ENCODE measurements at places on chromosomes 7 and 10. TPM values are rescaled to one million over a fixed set of nuclear protein-coding genes. Genes with fewer than 3 reads are reported as not detected.

- H3K4me1 ChIP-seq: no peaks in the 10 kb centered on the region
- H3K4me3 ChIP-seq: no peak overlapping the region
- DNase-seq: no peak
- H3K36me3 ChIP-seq: peaks cover 6% of the 10 kb centered on the region
- H3K27me3 ChIP-seq: no peaks in the 10 kb centered on the region
- no peak overlapping the region for H3K27ac ChIP-seq
Observed at GRCh38 chr7:130047831-130048230, 3.3 kb downstream of the ZC3HC1 start.

Gene DPCD
- 59.1 TPM for total RNA-seq

Gene VIPR2
- total RNA-seq: not detected

DNA sequence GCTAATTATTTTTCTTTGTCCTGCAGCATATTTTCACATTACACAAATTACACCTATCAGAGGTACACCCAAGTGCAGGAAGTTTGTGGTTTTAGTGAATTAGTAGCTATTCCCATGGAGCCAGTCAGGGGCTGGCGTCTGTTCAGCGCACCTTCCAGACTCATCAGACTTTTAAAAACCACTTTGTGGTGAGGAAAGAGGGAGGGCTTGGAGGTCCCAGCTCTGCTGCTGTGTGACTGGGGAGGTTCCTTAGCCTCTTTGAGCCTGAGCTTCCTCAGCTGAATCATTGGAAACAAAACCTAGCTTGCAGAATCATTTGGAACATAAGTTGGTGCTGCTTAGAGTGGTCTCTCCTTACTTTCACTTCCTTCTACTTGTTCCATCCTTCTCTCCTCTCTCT is 175.4 kb downstream of the SORCS3 start:
- H3K4me3 ChIP-seq: no peak overlapping the region
- no peak for DNase-seq
- no peaks in the 10 kb centered on the region for H3K4me1 ChIP-seq
- H3K27ac ChIP-seq: no peak overlapping the region
- no peaks in the 10 kb centered on the region for H3K36me3 ChIP-seq

Gene OR2A7
- not detected for total RNA-seq

Gene FAM170B
- total RNA-seq: not detected

GRCh38 chr7:1579481-1580421 is 9.9 kb upstream of the PSMG3 start:
- peak; percentile 32 for DNase-seq
- H3K27me3 ChIP-seq: no peaks in the 10 kb centered on the region
- H3K4me3 ChIP-seq: no peak overlapping the region

- no peak overlapping the region for H3K4me3 ChIP-seq
- peak; percentile 34 for DNase-seq
- H3K27me3 ChIP-seq: no peaks in the 10 kb centered on the region
- no peaks in the 10 kb centered on the region for H3K36me3 ChIP-seq
- peaks cover 28% of the 10 kb centered on the region for H3K4me1 ChIP-seq
Observed at GRCh38 chr7:1460821-1461645, 1.8 kb upstream of the MICALL2 start.

- DNase-seq: peak; percentile 95
- H3K36me3 ChIP-seq: no peaks in the 10 kb centered on the region
- peak within 1 kb of the TSS; percentile 98 for H3K4me3 ChIP-seq
- no peaks in the 10 kb centered on the region for H3K27me3 ChIP-seq
- H3K4me1 ChIP-seq: peaks cover 2% of the 10 kb centered on the region
Observed at GRCh38 chr10:75111365-75111906, at the start of gene SAMD8. TSS of gene SAMD8 (plus strand) at chr10:75111656. CDS start at chr10:75150529, 38,873 bp downstream.

Gene AOC1
- total RNA-seq: not detected

DNA sequence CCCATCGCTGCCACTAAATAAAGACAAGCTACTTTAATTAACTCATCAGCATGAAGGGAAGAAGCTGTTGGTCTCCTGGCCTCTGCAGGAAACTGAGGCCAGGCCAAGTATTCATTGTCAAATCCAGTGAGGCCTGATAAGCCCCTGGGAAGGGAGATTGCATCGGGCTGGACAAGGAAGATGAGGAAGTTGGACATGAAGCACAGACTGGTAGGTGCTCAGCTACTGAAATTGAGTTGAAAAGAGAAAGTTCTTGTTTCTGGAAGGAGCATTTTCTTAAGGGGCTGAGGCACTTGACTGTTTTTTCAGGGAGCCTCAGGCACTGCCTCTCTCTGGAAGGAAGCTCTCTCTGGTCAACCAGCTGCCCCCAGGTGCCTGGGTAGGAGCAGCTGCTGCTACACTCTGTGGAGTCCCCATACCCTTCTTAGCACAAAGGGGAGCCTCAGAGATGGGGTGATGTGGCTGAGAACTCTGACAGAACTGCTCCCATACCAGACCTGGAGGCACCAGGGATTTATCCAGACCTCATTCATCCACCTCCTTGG is 90.3 kb upstream of the IKZF1 start:
- H3K4me3 ChIP-seq: no peak overlapping the region
- no peak for DNase-seq
- no peaks in the 10 kb centered on the region for H3K4me1 ChIP-seq

Gene GLCCI1
- 4.1 TPM for total RNA-seq

DNA sequence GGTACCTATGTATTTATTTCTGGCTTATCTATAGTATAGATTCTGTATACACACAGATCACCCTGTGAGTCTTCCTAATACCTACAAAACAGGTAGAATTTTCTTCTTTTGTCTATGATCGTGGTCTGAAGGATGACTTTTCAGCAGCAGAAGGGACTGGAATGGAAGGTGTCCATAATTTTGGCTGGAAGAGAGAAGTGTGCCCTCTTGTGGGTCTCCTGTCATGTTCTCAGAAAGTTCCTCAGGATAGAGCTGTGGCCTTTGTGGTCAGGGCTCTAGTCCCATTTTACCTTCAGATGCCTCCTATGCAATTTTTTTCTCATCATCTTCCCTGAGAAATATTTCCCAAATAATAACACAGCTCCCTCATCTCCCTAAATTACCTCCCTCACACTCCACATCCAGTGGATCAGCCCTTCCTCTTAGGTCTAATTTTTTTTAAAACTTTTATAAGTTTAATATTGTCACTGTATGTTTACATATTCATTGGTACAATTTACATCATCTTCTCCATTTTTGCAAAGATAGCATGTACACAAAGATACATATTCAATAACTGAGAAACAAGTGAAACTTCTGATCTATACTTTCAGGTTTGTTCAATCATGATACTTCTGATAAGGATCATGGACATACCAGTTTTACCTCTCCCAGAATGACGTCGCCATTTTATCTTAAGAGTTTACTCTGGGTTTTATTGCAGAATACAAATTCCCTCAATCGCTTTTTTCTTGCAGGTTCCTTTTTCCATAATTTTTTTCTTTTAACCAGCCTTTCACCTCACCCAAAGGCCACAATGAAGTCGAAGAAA is 112.7 kb downstream of the REEP3 start:
- no peaks in the 10 kb centered on the region for H3K27me3 ChIP-seq
- DNase-seq: peak; percentile 52
- H3K36me3 ChIP-seq: no peaks in the 10 kb centered on the region
- no peaks in the 10 kb centered on the region for H3K4me1 ChIP-seq
- H3K4me3 ChIP-seq: no peak overlapping the region

Gene INHBA
- total RNA-seq: 133 TPM

Gene RHBDD2
- 10.8 TPM for total RNA-seq

Gene PHYHIPL
- not detected for total RNA-seq

Gene VAX1
- not detected for total RNA-seq

Gene VWC2
- not detected for total RNA-seq

Gene PLCE1
- 4.5 TPM for total RNA-seq

DNA sequence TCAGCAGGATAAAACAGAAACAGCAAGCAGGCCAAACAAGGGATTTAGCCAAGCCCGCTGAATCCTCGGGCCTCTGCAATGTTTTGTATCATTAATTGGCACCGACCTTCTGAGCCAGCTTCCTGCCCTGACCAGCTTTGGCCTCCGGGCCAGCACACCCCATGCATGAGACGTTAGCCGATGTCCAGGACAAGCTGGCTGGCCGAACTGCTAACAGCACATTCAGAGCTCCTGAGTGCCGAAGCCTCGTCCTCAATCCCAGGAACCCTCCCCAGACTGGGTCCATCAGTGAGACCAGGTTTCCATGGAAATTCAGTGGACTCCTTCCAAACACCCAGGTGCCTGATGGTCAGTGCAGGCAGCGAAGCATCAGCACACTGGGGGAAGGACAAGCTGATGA is 134.3 kb upstream of the PFKP start:
- no peak overlapping the region for H3K27ac ChIP-seq
- no peak overlapping the region for H3K4me3 ChIP-seq
- H3K27me3 ChIP-seq: peaks cover 7% of the 10 kb centered on the region
- no peaks in the 10 kb centered on the region for H3K36me3 ChIP-seq

DNA sequence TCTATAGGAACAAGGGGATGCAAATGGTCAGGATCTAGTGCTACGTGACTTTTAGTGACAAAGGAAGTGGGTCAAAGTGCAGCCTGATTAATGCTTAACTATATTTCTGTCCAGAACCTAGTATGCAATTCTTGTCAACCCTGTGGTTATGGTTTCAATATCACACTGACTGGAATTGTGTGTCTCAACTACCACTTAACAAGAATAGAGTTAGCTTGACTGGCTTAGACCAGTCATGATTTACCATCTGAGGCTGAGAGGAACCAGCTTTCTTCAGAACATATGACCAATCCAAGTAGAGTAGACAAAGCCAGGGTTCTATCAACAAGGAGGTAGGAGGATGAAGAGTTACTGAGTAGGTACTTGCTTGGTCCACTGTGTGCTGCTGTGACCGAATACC is 54.4 kb downstream of the MYPN start:
- peaks cover 2% of the 10 kb centered on the region for H3K4me1 ChIP-seq
- no peak overlapping the region for H3K4me3 ChIP-seq
- no peaks in the 10 kb centered on the region for H3K36me3 ChIP-seq
- H3K27ac ChIP-seq: no peak overlapping the region
- no peak for DNase-seq
- no peaks in the 10 kb centered on the region for H3K27me3 ChIP-seq

Gene GRID2IP
- total RNA-seq: not detected

- no peak overlapping the region for H3K4me3 ChIP-seq
- no peaks in the 10 kb centered on the region for H3K27me3 ChIP-seq
- peaks cover 22% of the 10 kb centered on the region for H3K4me1 ChIP-seq
Observed at GRCh38 chr10:101014230-101014884, 14.7 kb downstream of the LZTS2 start.

DNA sequence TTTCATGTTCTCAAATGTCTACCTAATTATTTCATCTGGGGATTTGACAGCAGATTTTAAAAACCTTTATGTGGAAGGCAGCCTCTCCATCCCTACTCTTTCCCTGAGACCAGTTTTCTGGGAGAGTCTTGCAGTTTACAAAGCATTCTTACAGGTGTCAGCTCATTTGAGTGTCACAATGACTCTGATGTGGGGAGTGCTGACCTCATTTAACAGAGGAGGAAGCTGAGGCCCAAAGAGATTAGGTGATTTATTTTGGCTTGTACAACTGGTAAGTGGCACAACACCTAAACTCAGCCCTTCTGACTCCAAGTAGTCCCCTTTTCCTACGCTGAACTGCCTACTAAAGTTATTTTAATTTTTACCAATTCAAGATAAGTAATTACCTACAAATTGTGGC is 33.3 kb upstream of the MAT1A start:
- H3K27ac ChIP-seq: no peak overlapping the region
- H3K4me1 ChIP-seq: no peaks in the 10 kb centered on the region
- H3K27me3 ChIP-seq: no peaks in the 10 kb centered on the region
- no peak overlapping the region for H3K4me3 ChIP-seq

DNA sequence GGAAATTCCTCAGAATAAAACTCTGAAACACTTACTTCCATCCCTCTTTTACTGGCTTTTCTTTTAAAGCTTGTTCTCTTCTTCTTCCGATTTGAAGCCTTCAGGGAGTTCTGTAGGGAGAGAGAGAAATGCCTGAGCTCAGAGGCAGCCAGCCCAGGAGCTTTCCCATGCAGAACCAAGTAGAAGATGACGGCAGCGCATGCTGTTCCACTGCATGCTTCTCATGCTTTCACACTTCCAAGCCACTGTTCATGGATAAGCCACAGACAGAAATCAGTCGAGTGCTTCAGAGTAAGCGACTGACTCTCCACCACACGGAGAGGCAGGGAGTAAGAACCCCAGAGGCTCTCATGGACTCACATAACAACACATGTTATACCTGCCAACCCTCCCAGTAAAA is 237.3 kb downstream of the DGKI start:
- no peaks in the 10 kb centered on the region for H3K36me3 ChIP-seq
- H3K4me1 ChIP-seq: no peaks in the 10 kb centered on the region
- H3K4me3 ChIP-seq: no peak overlapping the region
- H3K27ac ChIP-seq: no peak overlapping the region

DNA sequence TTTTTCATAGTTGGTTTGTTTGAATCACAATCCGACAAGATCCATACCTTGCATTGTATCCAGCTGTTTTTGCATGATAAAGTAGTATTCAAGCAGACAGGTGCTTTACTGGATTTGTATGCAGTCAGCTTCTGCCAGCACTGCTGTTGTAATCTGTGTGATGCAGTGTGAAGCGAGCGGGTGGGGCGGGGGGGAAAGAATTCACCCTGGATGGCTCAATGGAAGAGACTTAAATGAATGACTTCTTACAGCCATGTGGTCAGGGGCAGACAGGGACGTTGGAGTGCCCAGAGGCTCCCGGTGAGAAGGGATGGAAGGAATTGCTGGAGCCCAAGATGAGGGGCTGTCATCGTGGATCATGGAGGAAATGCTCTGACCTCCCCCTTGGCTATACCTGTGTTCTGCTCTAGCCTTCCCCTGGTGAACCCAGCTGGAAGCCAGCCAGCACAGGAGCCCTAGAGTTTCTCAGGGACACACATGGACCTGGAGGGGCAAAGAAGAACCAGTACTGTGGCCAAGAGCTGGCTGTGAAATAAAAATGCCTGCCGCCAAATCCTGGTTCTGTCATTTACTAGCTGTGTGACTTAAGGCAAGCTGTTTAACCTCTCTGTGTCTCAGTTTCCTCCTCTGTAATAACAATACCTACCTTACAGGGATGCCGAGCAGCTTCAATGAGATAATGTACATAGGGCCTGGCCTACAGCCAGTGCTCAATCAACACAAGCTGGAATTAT is 14.1 kb downstream of the NFE2L3 start:
- peaks cover 3% of the 10 kb centered on the region for H3K4me1 ChIP-seq
- H3K27ac ChIP-seq: no peak overlapping the region
- H3K27me3 ChIP-seq: no peaks in the 10 kb centered on the region
- no peak for DNase-seq
- H3K4me3 ChIP-seq: no peak overlapping the region
- no peaks in the 10 kb centered on the region for H3K36me3 ChIP-seq
